ENCODE measurements at places on chromosomes 7 and 10.

GRCh38 chr7:157013101-157013500 is 2.6 kb upstream of the MNX1 start:
- DNase-seq = no peak

DNA sequence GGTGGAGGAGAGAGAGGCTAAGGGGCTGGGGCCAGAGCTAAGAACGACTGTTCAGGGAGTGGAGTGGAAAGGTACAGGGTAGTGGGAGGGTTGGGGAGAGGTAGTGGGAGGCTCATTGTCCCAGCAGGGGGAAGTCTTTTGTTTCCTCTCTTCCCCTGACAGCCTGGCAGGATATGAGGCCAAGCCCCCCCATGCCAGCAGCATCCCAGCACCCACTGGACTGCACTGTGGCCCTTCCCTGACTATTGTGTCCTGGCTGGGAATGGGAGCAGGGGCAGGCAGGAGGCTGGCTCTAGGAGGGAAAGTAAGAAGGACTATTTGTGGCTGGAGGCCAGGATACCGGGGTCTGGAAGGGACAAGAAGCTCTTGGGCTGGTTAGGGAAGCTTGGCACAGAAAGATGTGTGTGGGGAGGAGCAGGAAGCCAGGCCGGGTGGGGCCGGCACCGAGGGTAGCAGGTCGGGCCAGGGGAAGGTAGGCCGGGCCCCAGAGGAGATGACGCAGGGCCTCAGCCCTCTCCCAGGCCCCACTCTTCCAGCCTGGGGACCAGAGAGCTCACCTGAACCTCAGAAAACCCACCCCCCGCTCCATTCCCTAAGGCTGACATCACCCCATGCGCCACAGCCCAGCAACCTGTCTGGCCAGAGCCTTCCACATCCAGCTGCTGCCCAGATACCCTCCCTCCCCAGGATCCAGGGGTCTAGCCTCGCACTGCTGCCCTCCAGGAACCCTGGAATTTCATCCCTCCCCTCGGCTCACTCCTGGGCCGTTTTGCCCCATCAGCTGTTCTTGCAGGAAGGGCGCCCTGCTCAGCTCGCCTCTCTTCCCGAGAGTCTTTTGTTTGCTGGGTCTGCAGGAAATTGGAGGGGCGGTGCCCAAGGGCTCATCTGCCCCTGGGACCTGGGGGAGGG is 8.8 kb upstream of the EPHB4 start:
- DNase-seq = no peak

DNA sequence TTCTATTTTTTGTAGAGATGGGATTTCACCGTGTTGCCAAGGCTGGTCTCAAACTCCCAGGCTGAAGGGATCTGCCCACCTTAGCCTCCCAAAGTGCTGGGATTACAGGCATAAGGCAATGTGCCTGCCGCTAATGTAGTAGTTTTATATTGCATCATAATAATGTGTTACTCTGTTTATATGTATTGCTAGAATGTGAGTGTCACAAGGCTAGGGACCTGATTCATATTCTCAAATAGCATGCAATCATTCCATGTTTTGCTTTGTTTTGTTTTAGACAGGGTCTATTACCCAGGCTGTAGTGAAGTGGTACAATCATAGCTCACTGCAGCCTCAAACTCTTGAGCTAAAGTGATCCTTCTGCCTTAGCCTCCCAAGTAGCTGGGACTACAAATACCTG is 13.5 kb downstream of the CCL26 start:
- DNase-seq = no peak

GRCh38 chr10:42876476-42876875 is 93.9 kb downstream of the BMS1 start:
- DNase-seq = no peak

- no peak for DNase-seq
These were observed at the start of gene NRAP for GRCh38 chr10:113663908-113664307. Gene NRAP, minus strand, starts transcription at chr10:113664041. Its CDS starts 159 bp downstream, at chr10:113663882.

DNA sequence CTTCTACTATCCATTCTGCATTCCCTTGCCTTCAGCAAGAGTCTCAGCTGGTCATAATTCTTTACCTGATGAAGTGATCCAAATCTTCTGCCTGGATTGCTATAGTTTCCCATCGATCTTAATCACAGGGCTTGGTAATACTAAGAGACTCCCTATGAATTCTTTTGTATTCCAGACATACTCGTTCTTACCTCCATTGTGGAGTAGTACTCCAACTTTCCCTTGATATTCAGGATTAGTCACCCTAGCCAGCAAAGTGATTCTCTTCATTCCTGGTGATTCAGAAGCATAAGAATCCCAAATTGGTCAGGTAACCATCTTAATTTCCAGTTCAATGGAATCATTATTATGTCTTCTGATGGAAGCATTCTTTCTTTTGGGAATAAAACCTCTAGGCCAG is 96.7 kb downstream of the TWIST1 start:
- no peak for DNase-seq

GRCh38 chr7:25360451-25360850 is 132.2 kb upstream of the NPVF start:
- DNase-seq = no peak
